ENCODE measurements at places on chromosomes 2 and 18. TPM values are rescaled to one million over a fixed set of nuclear protein-coding genes. Genes with fewer than 3 reads are reported as not detected.

Gene CACNB4
- total RNA-seq: 0.12 TPM

Gene RNF138
- total RNA-seq: 35.7 TPM

Gene RAB12
- total RNA-seq: 33.1 TPM

Gene RAB27B
- 1.1 TPM for total RNA-seq

Gene SCN7A
- not detected for total RNA-seq

Data from Daoy (cell line).